ENCODE measurements at places on chromosomes 11 and 22.

GRCh38 chr11:96075532-96075959 lies 151.6 kb upstream of the MTMR2 start:
- DNase-seq = no peak

DNA sequence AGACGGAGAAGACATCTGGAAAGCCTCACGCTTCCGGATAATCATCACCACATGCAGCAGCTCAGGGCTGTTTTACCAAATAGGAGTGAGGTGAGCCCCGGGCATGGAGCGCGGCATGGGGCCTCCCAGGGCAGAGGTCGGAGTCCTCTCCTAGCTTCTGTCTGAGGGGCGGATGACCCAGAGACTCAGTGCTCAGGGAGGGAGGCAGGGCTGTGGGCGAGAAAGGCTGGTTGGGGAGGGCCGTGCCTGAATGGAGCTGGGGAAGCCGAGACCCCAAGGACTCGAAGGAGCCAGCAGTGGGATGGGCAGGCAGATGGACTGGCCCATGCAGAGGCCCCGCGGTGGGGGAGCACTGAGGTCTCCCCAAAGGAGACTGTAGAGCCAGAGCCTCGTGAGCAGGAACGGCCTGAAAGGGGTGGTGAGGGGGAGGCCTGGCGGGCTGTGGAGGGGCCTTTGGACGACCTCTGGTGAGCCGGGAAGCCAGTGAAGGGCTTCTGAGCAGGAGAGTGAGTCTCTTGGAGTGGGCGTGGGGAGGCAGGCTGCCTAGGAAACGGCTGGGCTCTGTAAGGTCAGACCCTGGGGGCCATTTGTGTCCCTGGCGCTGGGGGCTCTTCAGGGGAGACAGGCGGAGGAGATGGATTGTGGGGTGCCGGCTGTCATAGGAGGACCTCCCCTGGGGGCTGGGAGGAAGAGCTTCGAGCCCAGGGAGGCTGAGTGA lies 24.7 kb upstream of the PANX2 start:
- DNase-seq = no peak

DNA sequence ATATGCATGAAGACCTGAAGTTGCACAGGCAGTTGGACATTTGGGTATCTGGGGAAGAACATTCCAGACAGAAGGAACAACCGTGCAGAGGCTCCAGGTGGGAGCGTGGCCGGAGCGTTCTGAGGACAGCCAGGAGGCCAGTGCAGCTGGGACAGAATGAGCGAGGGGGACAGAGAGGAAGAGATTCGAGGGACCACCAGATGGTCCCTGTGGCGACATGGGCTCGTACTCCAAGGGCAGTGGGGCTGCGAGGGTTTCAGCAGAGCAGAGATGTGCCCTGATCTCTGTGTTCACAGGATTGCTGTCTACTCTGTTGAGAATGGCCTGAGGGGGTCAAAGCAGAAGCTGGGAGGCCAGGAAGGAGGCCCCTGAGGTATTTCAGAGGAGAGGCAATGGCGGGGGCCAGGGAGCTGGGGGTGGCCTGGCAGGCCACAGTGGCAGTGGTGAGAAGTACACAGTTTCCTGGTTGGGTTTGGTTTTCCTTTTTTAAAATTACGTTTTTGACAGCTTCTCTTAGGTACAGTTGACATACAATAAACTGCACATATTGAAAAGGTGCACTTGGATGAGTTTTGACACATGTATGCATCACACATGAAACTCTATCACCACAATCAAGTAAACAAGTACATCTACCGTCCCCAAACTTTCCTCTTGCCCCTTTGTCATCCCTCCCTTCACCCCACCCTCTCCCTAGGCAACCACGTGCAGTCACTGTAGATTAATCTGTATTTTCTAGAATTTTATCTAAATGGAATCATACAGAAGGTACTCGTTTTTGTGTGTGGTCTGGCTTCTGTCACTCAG lies 24.8 kb upstream of the SOX10 start:
- DNase-seq = no peak

GRCh38 chr11:128318856-128319474 lies 268.4 kb downstream of the ETS1 start:
- peak; percentile 87 for DNase-seq

GRCh38 chr11:77129069-77129841 lies 1.2 kb downstream of the MYO7A start:
- DNase-seq = no peak

DNA sequence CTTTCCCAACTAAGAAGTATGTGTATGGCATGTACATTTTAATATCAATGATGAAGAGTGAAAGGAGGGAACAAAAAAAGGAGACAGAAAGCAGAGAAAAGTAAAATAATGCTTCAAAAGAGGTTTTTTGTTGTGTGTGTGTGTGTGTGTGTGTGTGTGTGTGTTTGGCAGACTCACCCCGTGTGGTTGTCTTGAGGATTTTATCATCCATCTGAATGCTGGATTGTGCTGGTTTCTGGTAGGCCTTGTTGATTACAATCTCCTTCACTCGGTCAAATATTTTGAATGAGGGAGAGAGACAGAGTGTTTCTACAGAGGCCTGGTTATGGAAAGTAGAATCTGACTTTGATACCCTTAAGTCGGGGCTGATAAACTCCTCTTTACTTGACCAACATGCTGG lies 128.5 kb downstream of the ENTHD1 start:
- no peak for DNase-seq

DNA sequence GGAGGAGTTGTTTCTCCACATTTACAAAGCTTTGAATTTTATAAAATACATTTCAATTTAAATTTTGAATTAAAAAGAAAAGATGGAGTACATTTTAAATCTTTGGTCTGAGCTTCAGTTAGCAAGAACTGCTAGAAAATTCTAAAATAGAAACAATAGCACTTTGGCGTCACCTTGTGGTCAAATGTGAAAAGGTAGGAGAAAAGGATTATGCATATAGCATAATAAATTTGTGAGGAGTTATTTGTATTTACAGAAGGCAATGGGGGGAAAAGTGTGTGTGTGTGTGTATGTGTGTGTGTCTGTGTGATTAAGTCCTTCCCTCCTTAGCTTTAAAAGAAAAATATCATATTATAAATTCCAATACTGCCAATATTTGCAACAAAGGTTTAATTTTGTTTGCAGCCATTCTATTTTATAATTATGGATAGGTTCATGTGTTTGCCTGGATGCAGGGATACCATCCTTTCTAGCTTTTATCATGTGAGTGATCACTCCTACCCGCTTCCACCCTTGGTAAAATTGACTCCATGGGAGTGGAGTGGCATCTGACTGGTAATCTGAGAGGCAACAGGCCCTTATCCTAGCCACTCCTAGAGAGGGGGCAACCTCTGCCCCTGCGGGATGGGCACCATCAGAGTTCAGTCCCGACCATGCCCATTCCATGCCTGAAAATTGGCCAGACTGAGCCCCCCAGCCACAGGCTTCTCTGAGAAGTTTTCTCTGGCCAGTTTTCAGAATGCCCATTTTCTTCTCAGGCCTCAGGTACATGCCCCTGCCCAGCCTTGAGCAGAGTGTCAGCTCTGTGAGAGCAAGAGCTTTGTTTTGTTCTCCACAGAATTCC lies 13.6 kb upstream of the LGR4 start:
- DNase-seq = peak; percentile 63

DNA sequence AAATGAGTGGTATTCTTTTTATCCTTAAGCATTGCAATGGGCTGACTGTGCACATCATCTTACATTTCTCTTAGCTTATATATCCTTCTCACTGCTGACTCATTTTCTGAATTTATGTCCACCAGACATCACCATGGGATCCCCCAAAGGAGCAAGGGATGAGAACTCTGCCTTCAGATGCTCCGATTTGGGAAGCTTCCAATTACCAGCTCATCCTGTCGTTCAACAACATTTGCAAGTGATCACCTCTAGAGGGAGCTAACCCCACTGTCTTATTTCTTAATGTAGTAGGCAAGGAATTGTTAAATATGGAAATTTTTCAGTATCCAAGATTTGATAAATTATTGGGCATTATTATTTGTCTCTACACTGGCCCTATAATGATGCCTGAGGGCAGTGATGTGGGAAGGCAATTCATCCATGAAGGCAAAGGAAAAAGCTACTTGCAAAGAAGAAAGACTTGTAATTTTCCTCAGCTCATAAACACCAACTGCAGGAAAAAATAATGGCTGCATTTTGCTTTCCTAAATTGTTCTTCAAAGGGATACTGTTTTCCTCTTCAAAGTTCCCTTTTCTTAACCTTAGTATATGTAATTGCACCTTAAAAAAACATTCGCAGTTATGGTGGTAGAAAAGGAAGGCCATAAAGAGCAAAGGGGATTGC lies 102.4 kb upstream of the FSHB start:
- no peak for DNase-seq

- DNase-seq = no peak
Observed at GRCh38 chr11:48150213-48150612, 66.4 kb upstream of the OR4B1 start.

- DNase-seq = peak; percentile 28
Observed at GRCh38 chr11:57751676-57752253, at the start of gene BTBD18. BTBD18 (minus strand) TSS chr11:57751819; CDS start chr11:57751188, 631 bp downstream.

GRCh38 chr11:62857541-62857982 lies 18.2 kb upstream of the WDR74 start:
- no peak for DNase-seq

DNA sequence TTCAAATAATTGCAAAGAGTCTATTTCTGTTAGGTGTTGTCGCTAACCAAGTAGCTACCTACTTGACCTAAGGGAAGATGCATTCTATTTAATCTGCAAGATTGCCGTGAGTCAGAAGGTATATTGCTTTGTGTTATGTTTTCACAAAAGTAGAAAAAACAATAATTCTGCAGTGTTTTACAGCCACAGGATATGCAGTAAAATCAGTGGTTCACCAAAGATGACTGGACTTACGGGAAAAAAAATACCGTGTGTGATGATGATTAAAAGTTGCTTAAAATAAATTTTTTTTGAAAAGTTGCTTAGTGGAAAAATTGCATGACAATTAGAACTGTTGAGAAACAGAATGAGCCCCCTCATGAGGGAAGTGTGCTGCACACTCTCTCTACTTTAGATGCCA lies 209.1 kb downstream of the DDX10 start:
- no peak for DNase-seq

DNA sequence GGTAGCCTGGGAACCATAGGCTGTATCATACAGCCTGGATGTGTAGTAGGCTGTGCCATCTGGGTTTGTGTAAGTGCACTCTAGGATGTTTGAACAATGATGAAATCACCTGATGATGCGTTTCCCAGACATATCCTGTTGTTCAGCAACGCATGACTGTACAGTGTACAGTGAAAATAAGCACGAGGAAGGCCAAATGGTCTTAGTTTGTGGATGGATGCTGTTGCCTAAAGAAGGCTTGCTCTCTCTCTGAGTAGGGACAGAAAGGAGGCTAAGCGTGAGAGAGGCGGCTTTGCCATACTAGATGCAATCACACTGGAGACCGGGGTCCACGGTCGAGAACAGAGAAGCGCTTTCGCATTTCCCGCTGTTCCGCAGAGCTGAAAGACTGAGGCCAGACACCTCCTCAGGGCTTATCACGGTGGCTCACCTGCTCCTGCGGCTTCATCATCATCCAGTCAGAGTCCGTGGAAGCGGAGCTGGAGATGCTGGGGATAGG lies 27.6 kb upstream of the APLP2 start:
- DNase-seq = no peak

GRCh38 chr11:124951341-124951740 lies 2.7 kb upstream of the CCDC15 start:
- DNase-seq = no peak

GRCh38 chr11:132258875-132259274 lies 888.5 kb downstream of the NTM start:
- DNase-seq = no peak

DNA sequence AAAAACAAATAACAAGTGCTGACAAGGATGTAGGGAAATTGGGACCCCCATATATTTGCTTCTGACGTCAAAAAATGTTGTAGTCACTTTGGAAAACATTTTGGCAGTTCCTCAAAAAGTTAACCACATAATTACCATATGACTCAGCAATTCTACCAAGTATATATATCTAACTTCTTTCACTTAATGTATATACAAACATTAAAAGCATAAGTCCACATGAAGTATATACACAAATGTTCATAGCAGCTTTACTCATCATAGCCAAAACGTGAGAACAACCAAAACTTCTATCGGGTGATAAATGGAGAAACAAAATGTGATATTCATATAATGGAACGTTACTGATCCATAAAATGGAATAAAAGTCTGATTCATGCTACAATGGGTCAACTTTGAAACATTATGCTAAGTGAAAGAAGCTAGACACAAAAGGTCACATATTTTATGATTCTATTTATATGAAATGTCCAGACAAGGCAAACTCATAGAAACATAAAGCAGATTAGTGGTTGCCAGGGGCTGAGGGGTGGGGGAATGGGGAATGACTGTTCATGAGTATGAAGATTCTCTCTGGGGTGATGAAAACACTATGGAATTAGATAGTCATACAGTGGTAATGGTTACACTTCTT lies 48.7 kb upstream of the TEAD1 start:
- no peak for DNase-seq

DNA sequence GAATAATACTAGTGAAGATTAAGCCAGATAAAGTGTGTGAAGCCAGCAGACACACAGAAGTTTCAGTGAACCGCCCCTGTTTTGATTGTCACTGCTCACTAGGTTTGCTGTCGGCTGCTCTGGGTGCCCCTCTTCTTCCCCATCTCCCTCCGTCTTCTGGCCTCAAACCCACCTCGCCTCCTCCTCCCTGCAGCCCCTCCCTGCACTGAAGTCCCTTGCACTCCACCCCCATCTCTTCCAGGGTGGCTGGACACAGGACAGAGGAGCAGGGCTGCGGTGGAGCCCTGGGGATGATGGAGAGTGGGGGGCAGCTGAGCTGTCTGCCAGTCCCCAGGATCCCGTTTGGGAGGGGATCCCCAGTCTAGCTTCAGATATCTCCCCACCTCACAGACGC lies 53.5 kb downstream of the CYTH4 start:
- no peak for DNase-seq

DNA sequence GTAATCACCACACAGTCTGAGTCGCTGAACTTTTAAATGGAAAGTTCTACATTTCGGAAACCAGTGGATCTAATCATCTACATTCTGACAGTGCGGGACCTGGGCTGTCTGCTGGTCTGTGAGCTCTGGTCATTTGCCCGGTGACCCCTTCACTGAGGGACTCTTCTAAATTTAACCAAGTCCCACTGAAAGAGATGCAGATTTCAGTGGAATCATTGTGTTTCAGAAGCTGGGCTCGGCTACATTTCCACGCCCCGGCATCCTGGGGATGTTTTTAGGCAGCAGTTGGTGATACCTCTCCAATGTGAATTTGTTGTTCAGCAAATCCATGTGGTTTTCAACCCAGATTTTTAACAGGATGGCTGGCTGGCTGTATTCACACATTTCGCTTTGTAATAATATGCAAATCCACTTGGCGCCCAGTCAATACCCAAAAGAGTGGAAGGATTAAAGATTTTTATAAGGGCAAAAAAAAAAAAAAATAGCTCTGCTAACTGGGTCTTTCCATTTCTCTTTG lies 145.5 kb upstream of the RASSF10 start:
- DNase-seq = no peak

DNA sequence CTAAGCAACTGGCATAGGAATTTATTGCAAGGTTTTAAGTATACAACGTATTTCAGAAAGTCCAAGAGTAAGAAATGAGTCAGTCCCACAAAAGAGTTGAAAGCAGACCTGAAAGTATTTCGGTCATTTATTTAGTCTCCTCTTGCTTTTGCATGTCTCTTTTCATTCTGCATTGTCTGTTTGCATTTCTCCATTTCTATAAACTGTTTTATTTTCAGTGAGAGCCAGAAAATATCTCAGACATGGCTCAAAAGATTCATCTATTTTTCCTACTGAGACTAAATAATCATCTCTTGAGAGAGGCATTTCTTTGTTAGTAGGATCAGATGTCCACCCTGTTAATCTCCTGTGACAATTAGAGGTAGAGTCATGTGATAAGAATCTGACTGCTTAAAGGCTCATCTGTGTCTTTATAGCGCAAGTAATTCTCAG lies 219.1 kb upstream of the CCDC179 start:
- DNase-seq = no peak

- DNase-seq = no peak
Observed at GRCh38 chr11:122101625-122102291, 14.3 kb downstream of the BLID start.

Data from CD4-positive, alpha-beta T cell treated with Interleukin-12 subunit alpha and Interleukin-12 subunit beta, for 1 hour (primary cell).